ENCODE measurements at places on chromosomes 2 and 18.

DNA sequence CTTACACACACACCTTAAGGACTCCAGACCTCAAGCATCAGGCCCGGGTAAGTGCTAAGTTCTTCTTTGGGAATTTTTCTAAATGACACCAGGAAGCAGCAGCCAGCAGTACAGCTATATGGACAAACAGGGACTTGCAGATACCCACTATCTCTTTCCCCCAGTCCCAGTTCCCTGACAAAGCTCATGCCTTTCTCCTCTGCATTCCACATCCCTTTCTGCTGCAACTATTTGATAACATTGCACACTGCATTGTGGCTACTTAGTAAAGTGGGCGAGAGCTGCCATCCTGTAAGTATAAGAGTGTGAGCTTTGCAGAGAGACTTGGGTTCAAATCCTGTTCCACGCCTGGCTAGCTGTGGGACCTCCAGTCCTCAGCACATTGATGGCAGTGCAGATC, 14.0 kb upstream of the CD226 start:
- DNase-seq = no peak

DNA sequence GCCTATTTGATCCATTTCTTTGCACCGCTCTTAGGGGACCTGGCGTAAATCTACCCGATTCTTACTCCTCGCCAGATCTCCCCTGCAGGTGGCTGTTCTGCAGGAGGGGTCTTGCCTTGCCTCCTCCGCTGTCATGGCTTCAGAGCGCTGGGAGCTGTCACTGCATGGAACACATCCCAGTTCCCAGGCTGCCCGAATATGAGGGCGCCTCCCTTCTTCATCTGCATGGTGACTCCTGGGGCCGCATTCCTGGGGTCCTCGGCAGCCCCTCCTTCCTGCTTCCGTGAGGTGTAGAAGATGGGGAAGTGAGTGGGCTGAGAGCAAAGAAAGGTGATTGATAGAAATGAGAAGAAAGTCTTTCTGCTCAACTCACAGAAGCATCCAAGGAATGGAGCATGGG, 27.3 kb upstream of the COPS8 start:
- DNase-seq = no peak

DNA sequence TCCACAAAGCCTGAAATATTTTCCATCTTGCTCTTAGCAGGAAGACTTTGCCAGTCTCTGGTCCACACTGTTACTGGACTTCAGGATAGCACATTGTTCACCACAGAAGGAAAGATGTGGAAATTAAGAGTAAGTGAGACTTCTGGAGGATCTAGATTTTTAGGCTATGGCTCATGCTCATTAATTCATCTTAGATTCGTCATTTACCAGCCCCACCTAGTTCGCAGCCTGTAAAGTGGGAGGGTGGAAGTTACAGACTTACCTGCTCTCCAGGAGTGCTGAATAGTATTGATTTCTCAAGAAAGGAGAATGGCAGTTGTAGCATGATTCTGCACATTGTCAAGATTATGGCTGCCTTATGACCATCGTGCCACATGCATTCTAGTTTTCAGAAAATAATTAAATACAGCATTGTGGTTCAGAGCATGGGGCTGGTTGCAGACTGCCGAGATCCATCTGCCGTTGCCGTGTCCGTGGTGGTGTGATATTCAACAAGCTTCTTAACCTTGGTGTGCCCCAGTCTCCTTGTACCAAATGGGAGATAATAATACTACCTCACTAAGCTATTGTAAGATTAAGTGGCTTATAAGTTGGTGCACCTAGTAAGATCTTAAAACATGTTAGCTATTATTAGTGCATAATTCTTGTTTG, 56.8 kb downstream of the RNF144A start:
- DNase-seq = no peak

GRCh38 chr18:55501579-55501978, 86.4 kb downstream of the TCF4 start:
- DNase-seq = no peak

DNA sequence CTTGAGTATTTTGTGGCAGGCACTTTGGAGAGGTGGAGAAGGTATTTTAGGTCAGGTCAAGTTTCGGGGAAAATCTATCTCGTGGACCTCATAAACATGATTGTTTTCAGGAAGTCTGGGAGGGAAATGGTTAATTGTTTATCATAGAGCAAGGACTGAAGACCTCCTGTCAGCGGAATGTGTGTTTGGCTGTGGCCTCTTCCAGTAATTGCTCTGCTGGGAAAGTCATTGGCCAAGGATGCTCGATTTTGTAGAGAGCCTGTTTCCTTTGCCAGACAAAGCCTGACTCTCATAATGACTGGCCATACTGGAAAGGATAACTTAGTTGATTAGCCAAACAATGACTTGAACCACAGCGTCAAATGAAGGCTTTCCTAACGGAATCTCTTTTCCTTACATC, 30.0 kb downstream of the IL1R2 start:
- no peak for DNase-seq

DNA sequence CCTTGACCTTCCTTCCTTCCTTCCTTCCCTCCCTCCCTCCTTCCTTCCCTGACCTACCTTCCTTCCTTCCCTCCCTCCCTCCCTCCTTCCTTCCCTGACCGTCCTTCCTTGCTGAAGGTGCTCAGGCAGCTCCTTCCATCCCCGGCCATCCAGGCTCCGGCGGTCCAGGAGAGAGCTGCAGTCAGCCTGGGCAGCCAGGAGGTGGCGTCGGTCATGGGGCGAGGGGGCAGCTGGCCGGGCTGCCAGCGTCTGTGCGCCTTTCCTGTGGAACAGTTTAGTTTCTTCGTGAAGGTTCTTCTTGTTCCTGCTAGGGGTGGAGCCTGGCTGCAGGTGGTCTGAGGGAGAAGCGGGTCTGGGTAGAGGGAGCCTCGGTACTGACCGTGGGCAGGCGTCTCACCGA, 15.7 kb downstream of the GPR35 start:
- no peak for DNase-seq
